ENCODE measurements at places on chromosomes 4 and X.

GRCh38 chr4:52799813-52800212 lies 48.6 kb upstream of the ERVMER34-1 start:
- DNase-seq, result no peak

- no peak for DNase-seq
Measured at GRCh38 chrX:15274946-15275345, 5.1 kb upstream of the ASB9 start.

- no peak for DNase-seq
Measured at GRCh38 chr4:25728886-25729285, 73.2 kb downstream of the SLC34A2 start.

- DNase-seq, result no peak
Measured at GRCh38 chr4:3699261-3699660, 66.9 kb upstream of the ADRA2C start.

- DNase-seq, result no peak
Measured at GRCh38 chr4:79197275-79198009, 128.4 kb downstream of the NAA11 start.

GRCh38 chr4:125389713-125390112 lies 75.0 kb downstream of the FAT4 start:
- DNase-seq, result no peak

- DNase-seq, result no peak
Measured at GRCh38 chr4:14592950-14593349, 409.3 kb upstream of the CPEB2 start.

DNA sequence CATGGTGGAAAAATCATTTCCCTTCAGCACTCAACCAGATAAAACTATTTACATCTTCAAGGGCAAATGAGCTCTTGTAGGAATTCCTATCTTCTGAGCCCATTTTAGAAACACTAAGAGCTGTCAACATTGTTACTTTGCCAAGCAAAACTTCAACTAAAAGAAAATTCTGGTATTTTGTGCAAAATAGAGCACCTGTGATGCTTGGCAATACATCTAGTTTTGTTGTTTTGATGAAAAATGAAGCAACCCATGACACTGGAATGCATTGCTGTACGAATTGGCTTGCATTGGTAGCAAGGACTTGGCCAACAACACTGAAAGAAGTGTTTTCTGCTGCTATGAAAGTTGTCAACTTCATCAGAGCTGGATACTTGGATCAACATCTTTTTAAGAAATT lies 194.4 kb downstream of the COX18 start:
- DNase-seq, result no peak

GRCh38 chr4:143375326-143376073 lies 38.8 kb downstream of the GAB1 start:
- DNase-seq, result no peak
